ENCODE measurements at places on chromosomes 4 and X. TPM values are rescaled to one million over a fixed set of nuclear protein-coding genes. Genes with fewer than 3 reads are reported as not detected.

IBSP gene
- total RNA-seq: not detected

POF1B gene
- total RNA-seq: 3.6 TPM

SHISA3 gene
- total RNA-seq: 0.36 TPM

ARHGEF38 gene
- total RNA-seq: 10.4 TPM

CFAP99 gene
- total RNA-seq: 0.18 TPM

GABRG1 gene
- total RNA-seq: not detected

ATG4A gene
- 11.8 TPM for total RNA-seq

CTAG1A gene
- total RNA-seq: 11.8 TPM

DDIT4L gene
- 0.85 TPM for total RNA-seq

WDFY3 gene
- total RNA-seq: 48.1 TPM

DNA sequence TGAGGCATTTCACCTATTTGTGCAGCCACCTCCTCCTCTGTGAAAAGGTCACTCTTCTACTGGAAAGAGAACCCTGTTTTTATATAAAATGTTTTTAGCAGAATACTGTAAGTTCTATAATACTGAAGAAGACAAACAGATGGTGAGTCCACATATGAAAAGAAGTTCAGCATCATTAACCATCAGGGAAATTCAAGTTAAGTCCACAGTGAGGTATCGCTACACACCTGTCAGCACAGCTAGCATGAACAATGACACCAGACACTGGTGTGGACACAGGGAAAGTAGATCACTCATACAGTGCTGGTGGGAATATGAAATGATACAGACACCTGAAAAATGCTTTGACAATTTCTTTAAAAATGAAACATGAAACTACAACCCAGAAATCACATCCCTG is 133.0 kb downstream of the MAD2L1 start:
- no peak for DNase-seq
- H3K4me3 ChIP-seq: no peak overlapping the region

GRCh38 chr4:6777636-6778281 is 4.8 kb upstream of the KIAA0232 start:
- no peaks in the 10 kb centered on the region for H3K27me3 ChIP-seq
- no peak for DNase-seq
- peaks cover 20% of the 10 kb centered on the region for H3K4me1 ChIP-seq
- no peaks in the 10 kb centered on the region for H3K36me3 ChIP-seq
- H3K4me3 ChIP-seq: no peak overlapping the region

- H3K27me3 ChIP-seq: no peaks in the 10 kb centered on the region
- no peak overlapping the region for H3K4me3 ChIP-seq
- DNase-seq: no peak
- H3K27ac ChIP-seq: no peak overlapping the region
- H3K4me1 ChIP-seq: no peaks in the 10 kb centered on the region
These were observed 126.0 kb downstream of the BCOR start for GRCh38 chrX:39971760-39972159.

DNA sequence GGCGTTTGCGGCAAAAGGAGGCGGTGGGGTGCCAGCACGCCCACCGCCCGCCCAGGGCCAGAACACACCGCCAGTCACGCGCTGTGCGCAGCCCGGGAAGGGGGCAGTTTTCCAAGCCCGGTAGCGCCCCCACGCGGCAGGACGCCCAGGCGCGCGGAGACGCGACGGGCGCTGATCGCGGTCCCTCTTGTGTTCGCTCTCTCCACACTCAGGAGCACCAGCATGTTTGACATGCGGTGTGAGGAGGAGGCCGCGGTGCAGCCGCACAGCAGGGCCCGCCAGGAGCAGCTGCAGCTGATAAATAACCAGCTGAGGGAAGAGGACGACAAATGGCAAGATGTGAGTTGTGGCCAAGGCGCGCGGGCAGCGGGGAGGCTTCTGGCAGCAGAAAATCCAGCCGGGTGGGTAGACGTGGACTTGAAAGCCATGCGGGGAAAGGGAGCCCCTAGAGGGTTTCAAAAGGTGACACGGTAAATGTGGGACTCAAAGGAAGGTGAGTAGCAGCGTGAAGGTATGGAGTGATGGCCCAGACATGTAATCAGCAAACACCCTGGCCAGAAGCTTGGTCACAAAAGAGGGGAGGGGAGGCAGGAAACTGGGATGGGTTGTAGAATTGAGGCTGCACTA is 104.1 kb downstream of the PHOX2B start:
- H3K27me3 ChIP-seq: no peaks in the 10 kb centered on the region
- no peaks in the 10 kb centered on the region for H3K4me1 ChIP-seq
- no peaks in the 10 kb centered on the region for H3K36me3 ChIP-seq
- no peak overlapping the region for H3K4me3 ChIP-seq

- no peaks in the 10 kb centered on the region for H3K4me1 ChIP-seq
- no peaks in the 10 kb centered on the region for H3K27me3 ChIP-seq
- H3K27ac ChIP-seq: no peak overlapping the region
These were observed 29.3 kb upstream of the BCOR start for GRCh38 chrX:40127052-40127451.

- no peak overlapping the region for H3K27ac ChIP-seq
- no peak for DNase-seq
- H3K4me3 ChIP-seq: no peak overlapping the region
- no peaks in the 10 kb centered on the region for H3K36me3 ChIP-seq
- no peaks in the 10 kb centered on the region for H3K4me1 ChIP-seq
These were observed 565.2 kb upstream of the SLIT2 start for GRCh38 chr4:19686456-19686855.

DNA sequence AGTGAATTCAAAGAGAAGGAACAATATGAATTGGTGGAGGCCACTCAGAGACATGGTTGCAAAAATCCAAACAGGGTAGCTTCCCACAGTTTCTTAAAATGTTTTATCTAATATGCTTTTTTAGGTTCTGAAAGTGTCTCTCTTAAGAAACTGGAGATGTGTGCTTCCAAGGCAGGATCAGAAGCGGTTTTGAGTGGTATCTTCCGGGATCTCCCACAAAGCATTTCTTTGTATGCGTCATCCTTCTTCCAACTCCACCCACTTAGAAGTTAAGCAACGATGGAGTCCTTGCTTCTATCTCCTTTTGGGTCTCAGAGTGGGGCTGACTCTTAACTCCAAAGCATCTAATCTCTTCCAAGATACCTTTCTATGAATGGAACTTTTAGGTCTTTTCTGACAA is 196.7 kb downstream of the MID1 start:
- H3K27ac ChIP-seq: no peak overlapping the region
- no peak overlapping the region for H3K4me3 ChIP-seq
- H3K4me1 ChIP-seq: no peaks in the 10 kb centered on the region
- no peak for DNase-seq

GRCh38 chr4:52112411-52112810 is 61.3 kb downstream of the SPATA18 start:
- no peaks in the 10 kb centered on the region for H3K36me3 ChIP-seq
- no peak overlapping the region for H3K27ac ChIP-seq
- H3K4me1 ChIP-seq: no peaks in the 10 kb centered on the region
- H3K27me3 ChIP-seq: no peaks in the 10 kb centered on the region

DNA sequence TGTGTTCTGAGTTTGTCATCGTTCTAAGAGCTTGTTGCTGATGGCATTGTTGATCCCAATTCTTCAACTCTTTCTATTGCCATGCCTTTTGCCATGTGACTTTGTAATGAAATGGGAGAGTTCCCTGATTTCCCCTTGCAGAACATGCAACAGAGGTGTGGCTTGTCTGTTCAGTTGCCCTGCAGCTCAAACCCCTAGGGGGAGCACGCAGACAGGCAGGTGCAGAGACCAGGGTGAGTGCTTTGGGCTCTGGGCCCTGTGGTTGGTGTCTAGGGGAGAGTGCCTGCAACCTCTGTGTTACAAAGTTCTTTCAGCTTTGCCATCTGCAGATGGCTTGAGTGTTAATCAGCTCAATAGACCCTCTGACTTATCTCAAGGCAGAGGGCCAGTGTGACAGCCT is 332.7 kb downstream of the MID1IP1 start:
- no peaks in the 10 kb centered on the region for H3K4me1 ChIP-seq
- no peak for DNase-seq
- H3K4me3 ChIP-seq: no peak overlapping the region
- H3K27ac ChIP-seq: no peak overlapping the region
- H3K36me3 ChIP-seq: no peaks in the 10 kb centered on the region
- H3K27me3 ChIP-seq: no peaks in the 10 kb centered on the region

- H3K27ac ChIP-seq: no peak overlapping the region
- H3K4me1 ChIP-seq: no peaks in the 10 kb centered on the region
- DNase-seq: no peak
These were observed 30.6 kb downstream of the GYG2 start for GRCh38 chrX:2859197-2859797.

DNA sequence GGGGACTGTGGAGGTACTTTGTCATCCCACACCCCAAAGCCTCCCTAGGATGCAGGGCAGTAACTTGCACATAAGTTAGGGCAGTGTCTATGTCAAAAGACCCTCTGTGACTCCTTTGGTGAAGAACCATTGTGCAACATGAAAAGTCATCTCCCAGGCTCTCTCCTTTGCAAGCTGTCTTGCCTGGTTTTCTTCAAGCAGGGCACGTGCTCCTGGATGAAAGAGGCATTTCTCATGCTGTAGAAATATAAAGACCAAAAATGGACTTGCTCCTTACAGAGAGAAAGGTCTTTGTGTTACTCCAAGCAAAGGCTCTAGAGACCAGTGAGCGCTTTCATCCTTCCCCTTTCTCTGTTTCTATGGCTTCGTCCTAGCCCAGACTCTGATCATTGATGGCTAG is 44.9 kb downstream of the PLAC1 start:
- no peaks in the 10 kb centered on the region for H3K27me3 ChIP-seq
- DNase-seq: no peak
- H3K36me3 ChIP-seq: no peaks in the 10 kb centered on the region
- no peak overlapping the region for H3K27ac ChIP-seq

Data from prostate gland (tissue), 2 donors.